ENCODE measurements at places on chromosomes 6 and 20. TPM values are rescaled to one million over a fixed set of nuclear protein-coding genes. Genes with fewer than 3 reads are reported as not detected.

DNA sequence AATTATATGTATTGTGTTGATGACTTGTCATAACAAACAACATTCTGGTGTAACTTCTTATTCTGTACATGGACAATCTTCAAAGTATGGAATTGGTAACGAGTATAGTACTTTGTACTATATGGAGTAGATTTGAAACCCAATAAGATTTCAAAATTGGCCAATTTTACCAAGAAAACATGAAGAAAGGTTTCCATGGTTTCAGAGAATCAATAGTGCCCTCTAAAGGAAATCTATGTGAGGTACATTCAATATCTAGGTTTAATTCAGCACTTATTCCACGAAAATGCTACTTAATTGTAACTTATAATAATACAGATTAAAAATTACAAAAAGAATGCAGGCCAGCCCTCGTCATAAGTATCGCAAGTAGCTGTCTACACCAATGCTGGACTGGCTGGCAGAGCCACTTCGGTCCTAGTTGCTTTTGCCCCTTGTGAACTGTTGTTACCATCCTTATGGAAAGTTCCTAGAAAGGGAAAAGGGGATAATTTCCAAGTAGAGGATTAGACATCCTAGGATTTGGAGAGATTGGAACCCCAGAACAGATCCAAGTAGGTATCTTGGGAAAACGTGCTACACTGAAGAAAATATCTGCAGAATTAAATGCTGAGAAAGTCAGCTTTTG is 70.9 kb downstream of the LCA5 start:
- no peak for DNase-seq
- H3K27me3 ChIP-seq: no peaks in the 10 kb centered on the region
- no peak overlapping the region for H3K4me3 ChIP-seq
- no peak overlapping the region for H3K27ac ChIP-seq
- no peaks in the 10 kb centered on the region for H3K36me3 ChIP-seq

DNA sequence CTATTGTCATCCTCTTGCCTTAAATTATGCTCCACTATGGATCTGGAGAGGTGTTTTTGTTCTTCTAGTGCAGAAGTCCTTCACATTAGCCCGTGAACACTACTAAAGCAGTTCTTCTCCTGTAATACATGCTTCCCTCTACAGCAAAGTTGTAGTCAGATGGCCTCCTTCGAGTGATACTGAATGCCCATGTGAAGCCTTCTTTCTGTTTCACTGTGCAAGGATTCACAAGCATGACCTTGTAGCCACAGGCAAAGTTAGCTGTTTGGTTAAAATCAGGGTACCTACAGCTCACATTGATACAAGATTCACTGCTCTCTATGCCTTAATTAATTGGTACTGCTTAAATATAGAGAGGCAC is 47.6 kb downstream of the ARHGAP18 start:
- H3K27me3 ChIP-seq: no peaks in the 10 kb centered on the region
- H3K4me3 ChIP-seq: no peak overlapping the region
- H3K36me3 ChIP-seq: no peaks in the 10 kb centered on the region
- H3K27ac ChIP-seq: no peak overlapping the region

Gene BPIFB1
- not detected for total RNA-seq

DNA sequence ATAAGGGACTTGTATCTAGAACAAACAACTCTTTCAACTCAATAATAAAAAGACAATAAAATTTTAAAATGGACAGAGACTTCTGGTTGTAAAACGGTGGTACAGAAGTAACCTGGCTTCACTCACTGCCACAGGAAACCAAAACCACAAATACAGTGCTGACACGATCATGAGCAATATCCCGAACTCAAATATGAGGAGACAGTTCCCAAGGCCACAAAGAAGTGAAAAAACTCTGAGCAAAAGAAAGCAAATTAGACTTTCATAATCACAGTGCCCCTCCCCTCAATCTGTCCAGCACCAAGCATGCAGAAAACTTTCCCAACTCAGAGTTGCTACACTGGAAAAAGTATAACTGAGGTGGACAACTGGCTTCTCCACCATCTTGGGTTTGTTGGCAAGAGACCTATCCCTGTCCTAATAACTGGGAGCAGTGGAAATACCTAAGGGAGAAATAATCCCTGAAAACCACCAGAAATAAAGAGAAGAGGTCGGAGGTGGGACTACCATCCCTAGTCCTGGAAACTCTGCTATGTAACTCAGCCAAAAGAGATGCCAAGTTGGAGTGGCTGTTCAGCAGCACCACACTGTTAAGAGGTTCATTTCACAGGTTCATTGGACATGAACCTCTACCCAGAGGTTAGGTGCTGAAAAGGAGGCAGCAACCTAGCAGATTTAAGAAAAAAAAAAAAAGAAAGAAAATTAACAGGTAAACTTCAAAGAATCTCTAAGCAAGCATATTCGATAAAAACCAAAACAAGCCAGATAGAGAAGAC is 55.5 kb downstream of the REV3L start:
- H3K36me3 ChIP-seq: no peaks in the 10 kb centered on the region
- no peak overlapping the region for H3K4me3 ChIP-seq
- H3K27me3 ChIP-seq: no peaks in the 10 kb centered on the region
- H3K27ac ChIP-seq: no peak overlapping the region
- peaks cover 28% of the 10 kb centered on the region for H3K4me1 ChIP-seq

DNA sequence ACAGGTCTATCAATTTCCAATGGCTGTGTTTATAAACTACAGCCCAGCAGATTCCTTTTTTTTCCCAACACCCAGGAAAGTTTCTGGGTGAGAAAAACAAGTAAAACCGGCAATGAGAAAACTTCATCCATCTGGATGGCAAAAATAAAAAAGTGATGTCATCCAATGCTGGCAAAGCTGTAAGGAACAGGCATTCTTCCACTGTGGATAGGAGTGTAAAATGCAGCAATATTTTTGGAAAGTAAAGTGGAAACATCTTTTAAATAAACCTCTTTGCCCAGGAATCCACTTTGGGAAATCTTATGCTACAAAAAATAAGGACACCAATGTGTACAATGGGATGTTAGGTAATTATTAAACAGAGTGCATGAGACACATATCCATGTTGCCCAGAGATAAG is 102.1 kb upstream of the NT5E start:
- H3K4me3 ChIP-seq: no peak overlapping the region
- no peaks in the 10 kb centered on the region for H3K36me3 ChIP-seq
- no peak for DNase-seq

Gene PRSS16
- 26.5 TPM for total RNA-seq

DNA sequence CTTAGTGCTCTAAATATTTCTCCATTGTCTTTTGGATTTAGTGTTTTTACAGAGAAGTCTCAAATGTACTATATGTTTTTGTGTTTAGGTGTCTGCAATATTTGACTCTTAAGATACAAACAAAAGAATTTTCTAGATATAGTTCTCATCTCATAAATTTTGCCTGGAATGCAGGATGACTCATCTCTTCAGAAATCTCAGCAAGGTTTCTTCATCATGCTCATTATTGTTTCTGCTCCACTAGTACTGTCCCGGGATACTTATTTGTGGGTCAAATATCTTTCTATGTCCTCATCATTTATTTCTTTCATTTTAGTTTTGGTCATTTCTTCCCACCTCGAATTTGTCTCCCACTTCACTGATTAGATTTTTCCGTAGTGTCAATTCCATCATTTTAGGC is 9.5 kb downstream of the AHI1 start:
- H3K27me3 ChIP-seq: no peaks in the 10 kb centered on the region
- no peaks in the 10 kb centered on the region for H3K4me1 ChIP-seq
- H3K4me3 ChIP-seq: no peak overlapping the region
- no peak overlapping the region for H3K27ac ChIP-seq

GRCh38 chr20:20160520-20160919 is 108.2 kb downstream of the CFAP61 start:
- H3K27me3 ChIP-seq: no peaks in the 10 kb centered on the region
- no peak for DNase-seq
- H3K27ac ChIP-seq: no peak overlapping the region
- H3K4me3 ChIP-seq: no peak overlapping the region

Gene NKX2-2
- 2.3 TPM for total RNA-seq

GRCh38 chr6:118780668-118781067 is 113.3 kb upstream of the ASF1A start:
- DNase-seq: no peak
- no peaks in the 10 kb centered on the region for H3K4me1 ChIP-seq
- no peaks in the 10 kb centered on the region for H3K36me3 ChIP-seq
- no peak overlapping the region for H3K4me3 ChIP-seq

GRCh38 chr6:117008618-117009017 is 131.6 kb downstream of the RFX6 start:
- no peaks in the 10 kb centered on the region for H3K4me1 ChIP-seq
- no peaks in the 10 kb centered on the region for H3K27me3 ChIP-seq
- H3K36me3 ChIP-seq: no peaks in the 10 kb centered on the region

DNA sequence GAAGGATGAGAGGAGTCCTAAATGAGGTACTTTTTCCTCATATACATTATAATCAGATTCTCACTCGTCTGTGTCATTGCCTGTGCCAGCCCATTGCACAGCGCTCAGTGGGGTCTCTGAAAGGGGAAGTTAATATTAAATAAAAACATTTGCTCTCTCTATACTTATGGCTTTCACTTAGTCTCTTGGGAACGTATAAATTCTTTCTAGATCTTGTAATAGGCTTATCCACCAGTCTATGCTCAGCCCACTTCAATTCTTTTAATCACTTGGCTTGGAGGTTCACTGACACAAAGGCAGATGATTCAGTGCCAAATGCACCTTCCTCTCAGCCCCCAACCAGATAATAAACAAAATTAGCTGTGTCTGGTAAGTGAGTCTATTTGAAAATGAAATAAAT is 164.3 kb upstream of the OGFRL1 start:
- no peak overlapping the region for H3K27ac ChIP-seq
- H3K4me3 ChIP-seq: no peak overlapping the region
- no peak for DNase-seq
- H3K27me3 ChIP-seq: no peaks in the 10 kb centered on the region
- H3K36me3 ChIP-seq: no peaks in the 10 kb centered on the region

DNA sequence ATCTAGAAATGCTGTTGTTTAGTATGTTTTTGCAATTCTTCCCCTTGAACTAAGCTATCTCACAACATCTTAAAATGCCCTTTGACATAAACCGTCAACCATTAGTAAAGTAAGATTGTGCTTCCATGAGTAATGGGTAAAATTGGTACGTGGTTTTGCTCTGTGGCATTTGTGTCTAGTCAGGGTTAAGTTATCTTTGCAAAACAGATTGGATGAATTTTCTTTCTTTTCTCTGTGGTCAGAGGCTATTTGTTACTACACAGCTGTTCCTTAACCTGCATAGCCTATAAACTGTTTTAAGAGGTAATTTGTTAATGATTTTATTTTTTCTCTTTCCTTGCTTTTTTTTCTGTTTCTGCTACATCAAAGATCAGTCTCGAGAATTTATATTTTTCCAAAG is 75.4 kb downstream of the RPP40 start:
- no peak overlapping the region for H3K4me3 ChIP-seq
- H3K27ac ChIP-seq: no peak overlapping the region
- no peaks in the 10 kb centered on the region for H3K36me3 ChIP-seq
- no peaks in the 10 kb centered on the region for H3K27me3 ChIP-seq
- H3K4me1 ChIP-seq: no peaks in the 10 kb centered on the region

- DNase-seq: no peak
- H3K4me1 ChIP-seq: no peaks in the 10 kb centered on the region
- H3K27ac ChIP-seq: no peak overlapping the region
- H3K36me3 ChIP-seq: no peaks in the 10 kb centered on the region
- H3K27me3 ChIP-seq: no peaks in the 10 kb centered on the region
- H3K4me3 ChIP-seq: no peak overlapping the region
These were observed 133.0 kb upstream of the TRAF3IP2 start for GRCh38 chr6:111738631-111739030.

Gene SLC39A7
- 87.5 TPM for total RNA-seq

Gene PTPRK
- 51.6 TPM for total RNA-seq

Gene NCOA7
- total RNA-seq: 15.5 TPM

DNA sequence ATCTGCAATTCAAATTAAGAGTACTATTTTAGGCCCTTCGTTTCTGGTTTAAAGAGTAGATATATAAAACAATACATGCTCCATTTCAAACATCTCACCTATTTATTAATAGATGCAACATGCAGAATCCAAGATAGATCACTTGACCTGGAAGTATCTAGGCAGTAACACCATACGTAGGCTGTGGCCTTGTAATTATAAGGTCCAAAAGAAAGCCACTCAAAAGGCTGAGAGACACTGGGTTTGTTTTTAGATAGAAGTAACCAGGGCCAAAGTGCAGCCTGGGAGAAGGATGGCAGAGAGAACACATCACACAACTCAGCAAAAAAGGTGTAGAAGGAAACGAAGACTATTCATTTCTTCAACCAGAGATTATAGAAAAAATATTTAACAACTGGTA is 8.4 kb upstream of the GFOD1 start:
- no peaks in the 10 kb centered on the region for H3K27me3 ChIP-seq
- no peak overlapping the region for H3K27ac ChIP-seq
- H3K36me3 ChIP-seq: no peaks in the 10 kb centered on the region
- no peak for DNase-seq
- H3K4me3 ChIP-seq: no peak overlapping the region
